Caudate nucleus (tissue), 63 donors: ENCODE measurements at places on chromosomes 4 and X.

- no peak for DNase-seq
Observed at GRCh38 chr4:10981576-10981975, 297.0 kb upstream of the CLNK start.

DNA sequence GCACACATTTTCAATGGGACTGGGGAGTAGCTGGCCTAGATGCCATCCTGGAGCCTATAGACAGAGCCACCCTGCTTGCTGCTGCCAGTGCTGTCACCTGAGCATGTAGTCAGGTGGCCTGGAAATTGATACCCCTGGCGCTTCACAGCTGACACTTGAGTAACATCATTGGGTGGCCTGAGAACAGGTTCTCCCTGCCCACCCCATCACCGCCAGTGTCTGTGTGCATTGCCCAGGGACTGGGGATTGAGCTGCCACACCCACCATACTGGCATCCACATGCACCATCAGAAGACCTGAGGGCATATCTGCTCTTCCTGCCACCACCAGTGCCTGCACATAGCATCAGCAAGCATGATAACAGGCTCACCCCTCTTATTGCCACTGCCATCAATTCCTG is 1142.9 kb upstream of the PABPC4L start:
- no peak for DNase-seq

GRCh38 chr4:73244945-73245601 is 13.5 kb downstream of the ANKRD17 start:
- DNase-seq = no peak

- no peak for DNase-seq
Observed at GRCh38 chr4:91567594-91567993, 736.2 kb upstream of the GRID2 start.

DNA sequence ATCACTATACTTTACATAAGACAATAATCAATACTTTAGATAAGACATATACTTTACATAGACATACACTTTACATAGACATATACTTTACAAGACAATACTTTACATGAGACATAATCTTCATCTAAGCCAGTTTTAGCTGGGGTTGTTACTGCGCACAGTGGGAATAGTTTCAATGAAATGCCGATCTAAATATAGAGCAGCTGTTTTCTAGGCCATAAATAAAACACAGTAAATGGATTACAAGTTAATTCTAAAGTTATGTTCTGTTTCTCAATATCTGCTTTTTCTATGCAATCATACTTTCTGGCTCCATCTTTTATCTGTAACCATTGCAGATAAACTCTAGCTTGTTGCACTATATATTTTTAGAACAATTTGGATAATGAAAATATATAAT is 1470.6 kb upstream of the PABPC4L start:
- DNase-seq = no peak

DNA sequence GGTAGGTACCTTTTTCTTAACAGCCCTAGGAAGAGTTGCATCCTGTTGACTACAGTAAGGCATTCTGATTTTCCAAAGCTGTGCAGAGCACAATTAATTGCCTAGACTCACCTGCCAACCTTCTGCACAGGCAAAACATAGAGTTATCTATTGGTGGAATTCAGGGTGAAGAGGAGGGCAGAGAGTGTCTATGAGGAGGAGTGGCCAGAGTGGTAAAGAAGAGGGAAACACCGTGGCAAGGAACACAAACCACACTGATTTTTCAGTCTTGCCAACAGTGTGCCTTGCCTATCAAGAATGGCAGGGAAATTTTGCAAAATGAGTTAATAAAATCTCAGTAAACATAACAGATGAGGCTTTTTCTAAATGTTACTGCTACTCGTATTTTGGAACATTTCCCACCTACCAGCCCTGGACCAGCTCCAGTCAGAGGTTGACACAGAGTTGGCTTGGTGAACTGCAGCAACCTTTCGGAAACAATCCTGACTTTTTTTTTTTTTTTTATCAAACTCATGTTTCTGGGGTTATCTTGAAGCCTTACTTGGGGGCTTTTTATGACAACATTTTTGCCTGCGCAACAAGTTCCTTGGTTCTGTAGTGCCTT is 67.9 kb upstream of the CAPN6 start:
- DNase-seq = no peak

GRCh38 chrX:43108828-43109227 is 330.9 kb upstream of the PPP1R2C start:
- no peak for DNase-seq

- DNase-seq = no peak
Observed at GRCh38 chrX:86263526-86263925, 115.3 kb downstream of the DACH2 start.

DNA sequence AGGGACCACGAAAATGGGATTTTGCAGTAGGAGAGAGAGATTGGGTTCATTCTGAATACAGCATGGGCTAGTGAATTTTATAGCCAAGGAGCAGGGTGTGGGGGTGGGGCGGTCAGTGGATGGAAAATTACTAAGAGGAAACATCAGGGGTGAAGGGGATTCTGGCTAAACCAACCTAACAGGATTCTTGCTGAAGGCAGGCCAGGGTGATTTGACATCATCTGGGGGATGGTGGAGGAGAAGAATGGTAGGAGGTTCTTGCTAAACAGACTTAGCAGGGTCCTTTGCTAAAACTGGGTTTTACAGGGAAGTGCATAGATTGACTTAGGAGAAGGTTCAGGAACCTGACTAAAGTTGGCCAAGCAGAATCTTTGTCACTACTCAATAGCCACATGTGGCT is 91.9 kb downstream of the DNAAF6 start:
- no peak for DNase-seq

- DNase-seq = no peak
Observed at GRCh38 chr4:174317531-174317930, 33.8 kb downstream of the CEP44 start.

DNA sequence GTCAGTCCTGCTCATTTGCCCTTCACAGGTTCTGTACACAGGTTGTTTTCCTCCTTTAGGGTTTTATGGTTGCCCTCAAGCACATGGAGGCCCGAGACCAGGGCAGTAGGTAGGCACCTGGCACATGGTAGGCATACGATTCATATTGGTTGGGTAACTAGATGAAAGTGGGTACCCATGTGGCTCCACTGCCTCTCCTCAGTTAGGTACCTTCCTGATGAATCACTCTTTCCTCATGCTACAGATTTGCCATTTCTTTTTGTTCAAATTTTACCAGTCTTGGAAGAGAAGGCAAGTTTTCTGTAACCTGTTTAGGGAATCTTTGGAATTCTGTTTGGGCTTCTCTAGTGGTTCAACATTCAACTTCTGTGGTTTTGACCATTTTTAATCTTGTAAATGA is 121.3 kb downstream of the FHIP1A start:
- DNase-seq = no peak

DNA sequence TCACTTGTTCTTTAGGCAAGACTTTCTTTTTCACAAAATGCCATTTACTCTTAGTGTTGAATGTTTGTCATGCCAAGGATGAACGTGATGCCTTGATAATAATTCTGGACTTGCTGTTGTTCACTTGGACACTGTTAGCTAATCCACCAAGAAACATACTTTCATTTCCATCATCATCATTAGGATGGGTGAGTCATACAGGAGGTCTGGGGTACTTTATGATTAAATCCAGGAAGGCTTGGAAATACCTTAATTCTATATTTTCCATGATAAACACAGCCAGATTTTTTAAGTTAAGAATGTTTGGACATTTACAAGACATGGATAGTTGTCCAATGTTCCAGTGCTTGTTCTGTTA is 260.7 kb upstream of the GIMD1 start:
- DNase-seq = no peak

DNA sequence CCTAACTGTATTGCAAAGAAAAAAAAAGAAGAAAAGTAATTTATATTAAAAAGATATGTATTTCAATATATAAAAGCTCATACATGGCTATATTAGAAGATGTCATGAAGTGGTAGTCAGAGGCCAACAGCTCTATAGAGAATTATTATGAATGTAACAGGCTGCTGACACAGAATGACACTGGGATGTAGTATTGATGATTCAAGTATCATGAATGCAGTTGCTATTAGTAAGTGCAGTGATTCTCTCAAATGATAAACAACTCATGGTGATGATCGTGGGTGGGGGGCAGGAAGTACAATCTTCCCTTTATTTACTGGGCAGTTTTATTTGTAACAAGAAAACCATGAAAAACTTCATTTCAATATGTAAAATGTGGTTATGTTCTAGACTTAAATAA is 124.6 kb downstream of the COL4A6 start:
- DNase-seq = no peak

GRCh38 chr4:45006078-45006477 is 279.7 kb upstream of the GNPDA2 start:
- DNase-seq = no peak

DNA sequence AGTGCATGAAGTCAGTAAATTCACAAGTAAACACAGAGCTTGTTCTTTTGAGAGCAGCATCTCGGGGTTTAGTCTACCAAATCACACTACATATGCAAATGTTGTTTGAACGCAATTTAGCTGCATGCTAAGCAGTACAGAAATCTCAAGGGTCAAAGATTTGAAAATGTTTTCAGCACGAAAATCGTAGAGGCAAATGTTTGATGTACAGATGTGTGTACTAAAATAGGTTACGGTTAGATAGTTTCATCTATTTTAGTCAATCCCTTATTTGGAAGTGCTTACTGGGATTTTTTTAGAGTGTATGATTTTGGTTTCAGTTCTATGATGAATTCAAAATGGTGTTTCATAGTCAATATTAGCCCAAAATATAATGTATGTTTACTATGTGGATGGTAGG is 1928.2 kb upstream of the TENM3 start:
- DNase-seq = no peak

DNA sequence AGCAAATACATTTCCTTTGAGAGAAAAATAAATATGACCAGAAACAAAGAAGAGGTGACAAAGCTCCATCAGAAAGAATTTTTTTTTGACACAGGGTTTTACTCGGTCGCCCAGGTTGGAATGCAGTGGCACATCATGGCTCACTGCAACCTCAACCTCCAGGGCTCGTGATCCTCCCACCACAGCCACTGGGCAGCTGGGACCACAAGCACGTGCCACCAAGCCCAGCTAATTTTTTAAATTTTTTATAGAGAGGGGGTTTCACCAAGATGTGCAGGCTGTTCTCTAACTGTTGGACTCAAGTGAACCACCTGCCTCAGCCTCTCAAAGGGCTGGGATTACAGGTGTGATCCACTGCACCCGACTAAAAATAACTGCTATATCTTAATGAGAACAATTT is 10.3 kb downstream of the ADH5 start:
- DNase-seq = no peak

GRCh38 chr4:97367878-97368277 is 775.4 kb downstream of the STPG2 start:
- DNase-seq = no peak

- no peak for DNase-seq
Observed at GRCh38 chrX:72713130-72713529, 976 bp downstream of the PHKA1 start.

GRCh38 chrX:139826065-139827044 is 106.5 kb downstream of the ATP11C start:
- DNase-seq = no peak

GRCh38 chr4:140268186-140268841 is 105.1 kb upstream of the SCOC start:
- no peak for DNase-seq

DNA sequence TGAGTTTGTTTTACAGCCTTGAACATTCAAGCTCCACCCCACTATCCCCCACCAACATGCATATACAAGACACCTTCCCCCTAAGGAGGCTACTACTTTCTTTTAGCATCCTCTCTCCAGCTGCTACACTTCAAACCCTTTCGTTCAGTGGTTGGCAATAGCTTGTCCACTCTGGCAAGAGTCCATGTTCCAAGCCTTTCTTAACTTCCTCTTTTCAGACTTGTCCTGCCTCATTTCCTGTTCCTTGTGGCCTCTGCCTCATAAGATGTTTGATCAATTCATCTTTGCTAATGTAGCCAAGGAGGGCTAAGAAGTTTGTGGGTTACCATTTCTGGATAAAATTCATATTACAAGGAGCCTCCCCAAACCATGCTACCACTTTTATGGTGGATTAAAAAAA is 20.8 kb upstream of the ZCCHC12 start:
- DNase-seq = no peak

DNA sequence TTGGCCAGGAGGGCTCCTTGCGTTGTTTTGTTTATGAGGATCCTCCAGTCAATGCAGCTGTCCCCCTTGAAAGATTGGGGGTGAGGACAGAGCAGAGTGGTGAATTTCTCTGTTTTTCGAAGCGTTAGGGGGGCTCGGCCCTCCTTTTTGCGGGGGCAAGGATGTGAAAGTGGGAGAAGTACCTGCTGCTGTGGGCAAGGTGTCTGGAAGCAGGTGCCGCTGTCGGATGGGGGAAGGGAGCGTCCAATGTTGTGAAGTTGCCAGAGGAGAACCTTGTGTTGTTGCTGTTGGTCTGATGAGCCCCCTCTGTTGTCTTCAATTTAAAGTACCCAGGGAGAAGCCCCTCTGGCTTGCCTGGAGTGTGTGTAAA is 613 bp downstream of the GLRB start:
- peak; percentile 20 for DNase-seq

- DNase-seq = no peak
Observed at GRCh38 chrX:81377329-81377728, 175.4 kb downstream of the SH3BGRL start.

GRCh38 chr4:179766938-179767337 is 2324.7 kb upstream of the AGA start:
- DNase-seq = no peak

DNA sequence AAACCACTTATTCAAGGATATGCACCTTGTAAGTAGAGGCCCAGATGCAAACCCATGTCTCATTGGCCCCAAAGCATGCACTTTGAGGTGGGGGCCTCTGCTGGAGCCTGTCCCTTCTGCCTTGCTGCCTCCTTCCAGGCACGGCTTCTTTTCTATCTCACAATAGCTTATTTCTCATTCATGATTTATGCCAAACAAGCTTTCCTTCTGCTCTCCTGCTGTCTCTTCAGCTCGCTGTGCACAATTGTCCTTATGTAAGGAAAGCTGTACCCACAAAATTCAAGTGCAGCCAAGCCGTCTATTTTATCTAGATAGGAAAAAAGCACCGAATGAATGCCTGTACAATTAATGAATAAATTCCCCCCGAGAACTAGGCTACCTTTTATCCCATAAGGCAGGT is 124.8 kb upstream of the PACRGL start:
- DNase-seq = no peak

GRCh38 chrX:9644335-9644734 is 121.3 kb downstream of the GPR143 start:
- DNase-seq = no peak

GRCh38 chr4:128591482-128591881 is 218.0 kb upstream of the JADE1 start:
- DNase-seq = no peak

- DNase-seq = no peak
Observed at GRCh38 chr4:38213083-38213805, 253.0 kb downstream of the PTTG2 start.
